Stomach (tissue), 19 donors: ENCODE measurements at places on chromosomes 1 and 21. TPM values are rescaled to one million over a fixed set of nuclear protein-coding genes. Genes with fewer than 3 reads are reported as not detected.

GRCh38 chr1:82000221-82000620, 199.5 kb downstream of the ADGRL2 start:
- DNase-seq, result no peak

DNA sequence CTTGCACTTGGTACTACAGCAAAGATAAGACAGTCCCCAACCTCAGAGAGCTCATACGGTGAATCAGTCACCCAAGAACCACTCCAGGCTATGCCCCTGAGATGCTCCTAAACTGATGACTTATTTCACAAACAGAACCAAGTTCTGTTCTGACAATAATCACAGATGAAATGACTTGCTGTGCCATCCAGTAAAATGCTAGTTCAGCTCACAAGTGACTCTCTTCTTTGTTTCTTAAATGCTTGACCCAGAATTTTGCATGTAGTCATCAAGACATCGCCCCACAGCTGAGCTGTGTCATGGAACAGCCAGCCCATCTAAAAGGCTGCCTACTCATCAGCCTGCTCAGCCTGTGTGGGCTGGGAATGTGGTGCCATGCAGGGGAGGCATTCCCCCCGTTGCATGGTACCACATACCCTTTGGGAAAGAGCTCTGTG, 6.1 kb upstream of the SLC19A2 start:
- no peak for DNase-seq

- DNase-seq, result no peak
Observed at GRCh38 chr1:152497273-152497672, 13.3 kb upstream of the LCE5A start.

DNA sequence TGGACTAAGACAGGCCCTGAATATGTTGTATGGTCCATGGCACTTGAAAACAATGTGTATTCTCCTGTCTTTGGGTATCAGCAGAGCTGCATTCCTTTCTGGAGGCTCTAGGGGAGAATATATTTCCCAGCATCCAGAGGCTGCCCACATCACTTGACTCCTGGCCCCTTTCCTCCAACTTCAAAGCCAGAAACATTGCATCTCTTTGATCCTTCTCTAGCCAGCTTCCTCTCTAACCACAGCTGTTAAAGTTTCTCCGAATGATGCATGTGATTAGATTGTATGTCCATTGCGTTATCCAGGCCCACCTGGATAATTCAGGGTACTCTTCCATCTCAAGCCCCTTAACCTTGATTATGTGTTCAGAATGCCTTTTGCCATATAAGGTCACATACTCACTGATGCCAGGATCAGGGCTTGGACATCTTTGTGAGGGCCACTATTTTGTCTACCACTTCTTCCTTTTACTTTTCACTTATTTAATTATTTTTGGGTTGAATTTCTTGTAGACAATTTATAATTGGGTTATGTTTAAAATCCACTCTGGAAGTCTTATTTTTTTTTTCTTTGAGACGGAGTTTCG, 5.3 kb downstream of the CHD1L start:
- DNase-seq, result no peak

GRCh38 chr1:33560680-33561079, 88.2 kb downstream of the ZSCAN20 start:
- no peak for DNase-seq

DNA sequence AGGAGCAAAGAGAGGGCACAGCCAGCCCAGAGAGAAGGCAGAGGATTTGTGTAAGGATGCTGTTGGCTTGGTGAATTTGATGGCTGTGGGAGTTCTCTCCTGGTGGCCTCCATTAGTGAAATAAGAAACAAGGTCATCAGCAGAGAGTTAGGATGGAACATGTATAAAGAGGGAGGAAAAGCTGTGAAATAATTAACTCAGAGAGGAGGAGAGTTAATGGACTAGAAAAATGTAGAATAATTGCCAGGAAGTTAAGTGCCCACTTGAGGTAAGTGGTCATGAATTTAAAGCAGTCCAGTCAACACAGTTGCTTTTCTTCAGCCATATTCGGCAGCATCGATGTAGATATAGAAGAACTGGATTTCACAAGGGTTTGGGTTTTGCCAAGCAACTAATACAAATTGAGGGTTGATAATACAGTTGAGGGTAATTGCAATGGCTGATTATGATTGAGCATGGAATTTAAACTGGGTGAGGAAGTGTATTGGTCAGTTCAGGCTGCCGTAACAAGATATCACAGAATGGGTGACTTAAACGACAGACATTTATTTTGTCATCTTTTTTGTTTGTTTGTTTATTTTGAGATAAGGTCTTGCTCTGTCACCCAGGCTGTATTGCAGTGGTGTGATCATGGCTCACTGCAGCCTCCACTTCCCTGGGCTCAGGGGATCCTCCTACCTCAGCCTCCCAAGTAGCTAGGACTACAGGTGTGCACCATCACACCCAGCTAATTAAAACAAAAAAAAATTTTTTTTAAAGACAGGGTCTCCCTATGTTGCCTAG, 31.7 kb upstream of the KLF17 start:
- DNase-seq, result no peak

DNA sequence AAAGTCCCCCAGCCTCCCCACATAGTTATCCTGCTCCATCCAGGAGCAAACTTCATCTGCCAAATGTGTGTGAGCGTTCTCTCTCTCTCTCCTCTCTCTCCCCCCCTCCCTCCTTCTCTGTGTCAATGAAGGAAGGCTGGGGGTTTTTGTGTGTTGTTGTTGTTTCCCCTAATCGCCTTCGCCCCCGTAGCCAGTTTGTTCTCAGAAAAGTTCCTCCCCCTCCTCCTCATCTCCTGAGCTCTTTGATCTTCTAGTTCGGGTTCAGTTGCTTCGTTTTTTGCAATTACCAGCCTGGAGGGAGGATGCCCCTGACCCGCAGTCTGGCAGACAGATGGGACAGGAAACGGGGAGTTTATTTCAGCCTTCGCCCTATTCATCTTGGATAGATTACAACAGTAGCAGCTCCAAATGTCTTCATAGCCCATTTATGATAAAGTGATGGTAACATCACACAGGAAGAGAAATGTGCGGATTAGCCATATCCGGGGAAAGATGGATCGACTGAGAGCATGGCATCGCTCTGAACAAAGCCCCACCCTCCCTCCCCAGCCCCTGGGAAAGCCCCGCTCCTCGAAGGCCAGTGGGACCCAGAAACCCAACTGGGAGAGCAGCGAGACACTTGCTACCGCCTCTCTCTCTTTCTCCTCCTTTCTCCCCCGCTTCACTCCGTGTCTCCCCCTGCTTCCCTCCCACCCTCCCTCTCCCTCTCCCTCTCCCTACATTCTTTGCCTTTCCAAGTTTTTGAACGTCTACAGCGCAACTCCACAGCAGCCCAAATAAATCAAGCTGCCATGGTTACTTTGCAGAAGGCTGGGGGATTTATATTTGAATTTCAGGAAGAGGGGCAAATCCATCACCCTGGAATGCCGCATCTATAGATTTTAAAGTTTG, 139.7 kb upstream of the ARHGEF16 start:
- peak; percentile 84 for DNase-seq

GRCh38 chr1:107871687-107872395, 93.1 kb downstream of the VAV3 start:
- no peak for DNase-seq

DNA sequence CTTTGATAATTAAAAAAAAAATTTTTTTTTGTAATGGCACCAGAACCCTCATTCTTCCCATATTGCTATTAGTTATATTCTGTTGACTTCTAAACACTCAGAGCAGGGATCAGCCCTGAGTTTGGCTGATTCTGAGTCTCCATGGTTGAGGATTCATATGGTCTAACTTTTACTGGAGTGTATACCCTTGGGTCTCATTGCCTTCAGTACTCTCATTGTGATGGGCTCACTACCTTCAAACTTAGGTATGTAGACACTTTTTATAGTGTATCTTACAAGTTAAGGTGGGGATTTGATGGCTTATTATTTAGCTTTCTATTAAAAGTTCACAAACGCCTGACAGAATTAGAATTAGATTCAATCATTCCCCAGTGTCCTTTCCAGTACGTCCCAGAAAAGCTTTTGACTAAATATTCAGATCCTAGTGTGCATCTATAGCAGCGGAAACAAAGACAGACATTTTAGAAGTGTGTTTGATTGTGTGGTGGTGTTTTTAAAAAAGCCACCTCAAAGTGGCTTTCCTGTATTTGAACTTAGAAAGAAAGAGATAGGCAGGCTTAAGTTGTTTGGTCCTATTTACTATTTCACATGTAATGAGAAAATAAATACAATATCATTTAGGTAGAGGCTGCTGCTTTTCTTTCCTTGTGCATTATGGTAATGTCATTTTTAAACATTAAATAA, 1.4 kb downstream of the MACF1 start:
- peak; percentile 22 for DNase-seq

DNA sequence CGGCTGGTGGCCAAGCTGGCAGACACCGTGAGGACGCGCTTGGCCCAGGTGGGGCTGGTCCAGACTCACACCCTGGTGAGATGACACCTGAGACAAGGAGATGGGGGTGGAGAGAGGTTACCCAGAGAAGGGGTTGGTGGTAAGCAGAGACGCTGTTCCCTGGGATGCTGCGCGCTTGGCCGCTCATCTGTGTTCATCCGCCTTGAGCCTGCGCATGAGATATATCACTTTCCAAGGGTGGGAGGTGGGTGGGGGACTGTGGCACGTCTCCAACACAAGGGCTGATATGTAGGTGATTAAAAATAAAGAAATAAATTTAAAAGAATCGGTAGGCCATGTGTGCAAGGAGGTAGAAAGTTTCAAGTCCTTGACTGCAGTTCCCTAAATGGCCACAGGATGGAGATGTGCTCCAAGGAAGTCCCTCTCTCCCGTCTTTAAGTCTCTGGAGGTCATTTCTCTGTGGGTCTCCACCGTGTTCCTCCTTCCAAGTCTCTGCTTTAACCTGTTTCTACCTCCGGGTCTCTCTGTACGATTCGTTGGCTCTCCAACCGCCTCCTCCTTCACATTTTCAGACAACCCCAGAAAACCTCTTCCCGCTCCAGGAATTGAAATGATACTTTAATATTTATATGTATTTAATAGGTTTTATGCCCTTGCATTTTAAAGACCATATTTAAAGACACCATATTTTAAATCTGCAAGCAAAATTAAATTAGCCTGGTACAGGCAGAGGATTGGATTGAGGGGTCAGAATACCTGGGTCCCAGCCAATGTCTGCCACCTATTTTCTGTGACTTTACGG, 4.5 kb downstream of the TTC24 start:
- peak; percentile 92 for DNase-seq

DNA sequence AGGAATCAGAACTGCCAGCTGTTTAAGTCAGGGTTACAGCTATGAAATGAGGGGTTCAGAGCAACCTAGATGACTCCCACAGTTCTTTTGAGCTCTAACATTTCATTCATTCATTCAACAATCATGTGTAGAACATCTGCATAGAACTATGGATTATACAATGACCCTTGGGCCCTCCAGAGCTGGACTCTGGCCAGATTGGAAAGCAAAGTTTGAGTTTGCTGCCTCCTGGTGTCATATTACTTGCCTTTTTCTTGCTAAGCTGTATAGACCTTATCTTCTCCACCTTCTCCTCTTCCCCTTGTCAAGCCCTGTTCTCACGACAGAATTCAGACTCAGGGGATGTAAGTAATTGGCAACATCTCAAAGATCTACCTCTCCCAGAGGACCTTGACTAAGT, 4.0 kb downstream of the CASQ2 start:
- peak; percentile 73 for DNase-seq

DNA sequence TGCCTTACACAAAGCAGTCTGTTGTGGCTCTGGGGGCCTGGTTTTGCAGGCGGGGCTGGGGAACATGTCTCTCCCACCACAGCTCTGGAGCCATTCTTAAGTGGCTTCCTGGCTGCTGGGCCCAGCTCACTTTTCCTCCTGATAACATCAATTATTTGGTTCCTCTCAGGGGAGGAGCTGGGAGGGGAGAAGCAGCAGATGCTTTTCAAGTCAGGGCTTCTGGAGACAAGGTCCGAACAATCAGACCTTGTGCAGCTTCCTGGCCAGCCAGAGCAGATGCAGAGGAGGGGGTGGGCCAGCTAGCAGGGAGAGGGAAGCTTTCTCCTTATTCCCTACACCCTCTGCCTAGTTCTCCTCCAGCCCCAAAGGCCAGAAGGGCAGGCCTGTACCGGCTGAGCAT, 3.7 kb upstream of the PAQR6 start:
- DNase-seq, result no peak

GRCh38 chr1:159012495-159012894, 2.8 kb downstream of the IFI16 start:
- no peak for DNase-seq

DNA sequence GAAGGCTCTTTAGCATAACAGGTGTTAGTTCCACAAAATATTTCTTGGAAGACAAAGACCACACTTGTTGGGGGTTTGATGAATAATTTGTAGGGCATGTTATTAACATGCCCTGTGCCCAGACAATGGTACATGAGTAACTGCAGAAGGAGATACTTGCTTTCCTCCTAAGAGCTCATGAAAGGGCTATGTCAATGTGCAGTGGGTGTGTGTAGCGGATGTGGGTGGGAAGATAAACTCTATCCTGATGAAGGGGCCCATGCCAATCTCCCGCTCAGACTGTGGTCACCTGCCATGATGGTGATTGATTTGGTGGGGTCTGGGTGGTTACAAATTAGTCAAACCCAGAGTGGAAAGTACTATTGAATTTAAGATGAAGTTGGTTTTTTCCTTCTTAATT, 69.8 kb upstream of the DNAH14 start:
- no peak for DNase-seq

GRCh38 chr1:200217703-200218102, 190.2 kb downstream of the NR5A2 start:
- no peak for DNase-seq

- no peak for DNase-seq
Observed at GRCh38 chr1:208767816-208768215, 523.6 kb upstream of the PLXNA2 start.

RNU1-2 gene
- total RNA-seq, result under 0.01 TPM

CELA2A gene
- not detected for total RNA-seq

DYRK3 gene
- total RNA-seq, result 2.9 TPM

CTNNBIP1 gene
- total RNA-seq, result 34.2 TPM

HSD3B2 gene
- not detected for total RNA-seq

CAMK2N1 gene
- 195 TPM for total RNA-seq

FAM229A gene
- total RNA-seq, result 2.2 TPM

LMOD1 gene
- total RNA-seq, result 399 TPM

LCA5L gene
- 1.8 TPM for total RNA-seq

CFAP74 gene
- not detected for total RNA-seq
